NCI-H2107 (cell line): ENCODE measurements at places on chromosomes 3 and 15.

DNA sequence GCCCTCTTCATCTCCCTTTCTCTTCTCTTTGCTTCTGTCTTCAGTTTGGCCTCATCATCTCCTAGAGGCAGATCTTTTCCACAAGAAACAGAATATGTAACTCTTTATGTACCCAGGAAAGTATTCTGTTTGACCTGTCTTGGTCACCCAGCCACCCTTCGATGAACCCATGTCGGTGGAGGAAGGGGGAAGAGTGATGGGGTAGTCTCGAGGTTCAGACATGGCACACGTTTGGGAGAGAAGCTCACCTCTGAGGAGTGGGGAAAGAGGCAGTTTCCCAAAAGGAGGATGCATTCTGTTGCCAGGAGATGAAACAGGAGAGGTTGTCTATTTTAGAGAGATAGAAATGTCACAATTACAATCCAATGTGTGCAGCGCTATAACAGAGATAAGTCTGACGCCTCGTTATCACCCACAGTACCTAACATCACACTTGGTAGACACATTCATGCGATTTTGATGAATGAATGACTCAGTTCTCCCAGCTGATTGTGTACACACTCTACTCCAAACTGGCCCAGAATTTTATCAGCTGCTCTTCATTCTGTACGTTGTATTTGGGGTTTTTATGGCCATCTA, 722 bp upstream of the CCDC50 start:
- no peak for DNase-seq

GRCh38 chr15:62541250-62541649, 376.2 kb upstream of the C2CD4B start:
- no peak for DNase-seq

GRCh38 chr15:80118956-80119355, 33.8 kb upstream of the FAH start:
- DNase-seq, result no peak

DNA sequence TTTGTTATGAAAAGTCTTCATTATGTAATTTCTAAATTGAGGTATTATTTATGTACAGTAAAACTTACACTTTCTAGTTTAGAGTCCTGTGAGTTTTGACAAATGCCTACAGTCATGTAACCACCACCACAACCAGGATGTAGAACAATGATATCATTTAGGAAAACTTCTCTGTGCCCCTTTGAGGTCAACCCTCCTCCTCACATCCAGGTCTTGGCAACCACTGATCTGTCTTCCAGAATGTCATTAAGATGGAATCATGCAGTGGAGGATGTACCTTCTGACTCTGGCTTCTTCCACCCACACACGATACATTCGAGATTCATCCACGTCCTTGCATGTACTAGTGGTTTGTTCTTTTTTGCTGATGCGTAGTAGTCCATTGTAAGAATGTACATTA, 23.2 kb downstream of the MINAR1 start:
- no peak for DNase-seq

- DNase-seq, result no peak
These were observed 6.5 kb downstream of the SQOR start for GRCh38 chr15:45641374-45641781.

DNA sequence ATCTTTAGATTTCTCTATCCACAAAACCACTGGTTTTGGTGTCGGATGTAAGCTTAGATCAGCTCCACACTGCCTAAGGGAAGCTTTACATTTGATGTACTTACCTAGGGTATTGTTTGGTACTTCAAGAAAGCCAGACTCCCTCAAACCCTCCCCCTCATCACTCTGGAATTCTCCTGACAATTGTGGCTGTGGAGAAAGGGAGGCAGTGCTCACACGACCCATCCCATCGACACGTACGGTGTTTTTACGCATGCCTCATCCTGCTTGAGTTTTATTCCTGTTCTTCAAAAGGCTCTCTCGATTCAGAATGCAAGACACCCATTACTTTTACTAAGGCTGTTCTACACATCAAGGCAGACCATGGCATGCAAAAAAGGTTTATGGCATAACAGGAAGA, 67.3 kb upstream of the ONECUT1 start:
- DNase-seq, result no peak

DNA sequence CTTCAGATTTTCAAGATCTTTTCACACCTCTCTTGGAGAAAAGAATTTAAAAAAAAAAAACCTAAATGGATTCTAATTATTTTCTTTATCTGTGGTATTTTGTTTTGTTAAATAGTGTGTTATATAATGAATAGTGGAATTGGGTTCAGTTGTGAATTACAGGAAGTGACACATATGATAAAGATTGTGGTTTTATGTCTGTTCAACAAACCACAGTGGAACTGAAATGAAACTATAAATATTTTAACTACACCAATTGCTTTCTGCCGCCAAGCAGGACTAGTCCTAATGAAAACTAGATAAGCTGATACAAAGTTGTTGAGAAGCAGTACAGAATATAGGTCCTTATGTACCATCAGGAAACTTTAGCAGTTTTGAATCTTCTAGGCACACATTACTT, 121.6 kb downstream of the UBE2E2 start:
- DNase-seq, result no peak

DNA sequence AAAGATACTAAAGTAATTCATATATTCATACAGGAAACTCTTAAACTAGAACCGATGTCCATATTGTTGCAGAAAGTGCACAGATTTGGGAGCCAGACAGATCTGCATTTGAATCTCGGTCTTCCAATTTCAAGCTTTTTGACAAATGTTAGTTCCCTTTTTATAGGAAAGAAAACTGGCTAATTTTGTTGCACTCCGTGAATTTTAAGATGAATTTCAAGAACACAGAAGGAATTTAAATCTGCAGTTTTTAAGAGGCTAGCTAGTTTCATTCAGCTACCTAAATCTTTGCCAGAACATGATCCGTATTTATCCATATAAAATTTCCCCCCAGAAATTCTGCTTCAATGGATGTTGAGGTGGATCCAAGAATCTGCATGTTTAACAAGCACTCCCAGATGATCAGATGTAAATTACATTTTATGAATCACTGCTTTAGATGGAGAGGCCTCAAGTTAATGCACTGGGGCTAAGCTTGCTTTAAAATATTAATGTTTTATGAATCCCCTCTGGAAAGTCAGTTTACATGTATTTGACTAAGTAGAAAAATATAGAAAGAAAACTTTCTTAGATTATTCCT, 1296.3 kb upstream of the CADM2 start:
- DNase-seq, result no peak

GRCh38 chr3:32844322-32844654, 26.5 kb downstream of the TRIM71 start:
- no peak for DNase-seq

- no peak for DNase-seq
These were observed 80.4 kb upstream of the MEF2A start for GRCh38 chr15:99485153-99485961.

DNA sequence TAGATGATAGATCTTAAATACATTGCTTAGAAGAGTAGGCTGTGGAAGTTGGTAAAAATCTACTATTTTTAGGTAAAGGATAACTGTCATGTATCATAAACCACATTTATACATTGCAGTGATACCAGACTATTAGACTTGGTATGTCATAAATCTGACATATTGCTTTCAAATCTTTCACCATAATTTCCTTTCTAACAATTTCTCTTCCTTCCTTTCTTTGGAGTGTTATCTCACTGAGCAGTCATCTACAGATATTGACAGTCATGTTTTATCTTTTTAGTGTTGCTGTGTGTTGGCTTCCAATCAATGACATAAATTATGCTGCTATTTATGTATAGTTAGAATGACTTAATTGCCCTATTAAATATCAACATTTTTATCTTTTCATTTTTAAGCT, 588.7 kb downstream of the TUSC7 start:
- DNase-seq, result no peak

GRCh38 chr3:163261618-163262017, 1765.0 kb downstream of the OTOL1 start:
- no peak for DNase-seq

DNA sequence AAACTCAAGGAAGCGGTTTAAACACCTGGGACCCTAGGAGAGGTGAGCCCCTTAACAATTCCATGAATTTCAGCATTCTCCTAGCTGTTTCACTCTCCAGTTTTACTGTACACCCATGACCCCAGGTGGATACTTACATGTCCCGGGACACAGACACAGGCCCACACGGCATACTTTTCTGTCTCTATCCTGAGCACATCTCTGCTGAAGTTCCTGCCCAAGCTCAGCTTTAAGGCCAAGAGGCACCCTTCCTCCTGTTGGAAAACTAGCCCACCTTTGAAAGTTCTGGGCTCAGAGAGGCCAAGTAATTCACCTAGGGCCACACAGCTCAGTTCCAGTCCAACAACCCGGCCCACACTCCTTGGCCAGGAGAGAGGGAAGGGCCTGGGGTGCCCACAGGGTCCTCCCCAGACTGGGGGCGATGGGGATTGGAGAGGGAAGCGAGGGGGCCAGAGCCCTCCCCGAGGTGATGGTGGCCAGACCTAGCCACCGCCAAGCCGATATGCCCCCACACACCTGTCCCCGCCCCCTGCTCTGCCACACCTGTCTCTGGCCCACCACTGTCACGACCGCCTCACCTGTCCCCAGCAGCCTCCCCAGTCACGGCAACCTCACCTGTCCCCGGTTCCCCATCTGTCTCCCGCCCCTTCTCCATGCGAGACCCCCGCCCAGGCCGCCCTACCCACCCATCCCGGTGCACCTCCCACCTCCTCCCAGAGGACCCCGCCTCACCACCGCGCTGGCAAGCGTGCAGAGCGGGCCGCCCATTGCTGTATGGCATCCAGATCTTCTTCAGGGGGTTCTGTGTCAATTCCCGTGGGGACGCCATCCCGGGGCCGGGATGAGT, 431 bp downstream of the PFKFB4 start:
- no peak for DNase-seq

DNA sequence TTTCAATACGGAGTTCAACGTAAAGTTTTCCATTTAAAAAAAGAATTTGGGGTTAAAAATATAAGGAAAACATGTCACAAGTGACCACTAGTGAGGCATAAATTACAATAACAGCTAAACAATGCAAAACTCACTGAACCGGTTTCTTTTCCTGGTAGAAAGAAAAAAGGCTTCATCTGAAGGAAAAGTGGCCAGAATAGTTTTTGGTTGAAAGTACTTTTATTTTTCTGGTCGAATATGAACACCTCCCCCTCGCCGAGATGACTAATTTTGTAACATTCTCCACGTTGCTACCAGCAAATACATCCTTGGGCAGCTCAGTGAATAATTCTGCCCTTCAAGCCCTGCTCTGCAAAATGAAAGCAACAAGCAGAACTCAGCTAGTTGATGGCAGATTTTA, 3.9 kb upstream of the SRGAP3 start:
- no peak for DNase-seq

DNA sequence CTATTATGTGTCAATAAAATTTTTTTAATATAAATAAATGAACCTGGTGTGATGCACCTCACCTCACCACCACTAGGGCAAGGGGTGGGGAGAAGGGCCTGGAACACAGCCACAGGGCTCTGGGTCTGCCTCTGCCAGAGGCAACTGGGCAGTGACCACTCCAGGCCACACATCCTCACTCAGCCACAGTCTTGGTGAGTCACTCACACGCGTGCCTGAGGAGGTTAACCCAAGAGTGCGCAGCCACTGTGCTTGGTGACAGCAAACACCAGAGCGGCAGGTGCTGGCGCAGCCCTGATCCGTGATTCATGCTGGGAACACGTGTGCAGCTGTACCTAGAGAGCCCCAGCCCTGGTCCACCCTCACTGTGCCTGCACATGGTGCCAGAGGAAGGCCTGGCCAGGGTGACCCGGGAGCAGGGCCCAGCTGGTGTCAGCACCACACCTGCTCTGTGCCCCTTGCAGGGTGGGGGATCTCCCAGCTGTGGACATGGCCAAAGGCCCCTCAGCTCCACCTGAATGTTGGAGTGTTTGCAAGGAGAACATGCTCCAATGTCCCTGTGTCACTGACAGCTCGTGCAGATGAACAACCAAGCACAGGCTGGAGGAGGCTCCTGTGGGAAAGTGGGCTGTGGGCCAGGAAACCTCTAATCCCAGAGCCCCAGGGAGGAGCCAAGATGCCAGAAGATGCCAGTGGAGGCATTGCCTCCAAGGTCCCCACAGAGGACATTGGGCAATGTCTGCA, 2.1 kb downstream of the SLC41A3 start:
- no peak for DNase-seq

DNA sequence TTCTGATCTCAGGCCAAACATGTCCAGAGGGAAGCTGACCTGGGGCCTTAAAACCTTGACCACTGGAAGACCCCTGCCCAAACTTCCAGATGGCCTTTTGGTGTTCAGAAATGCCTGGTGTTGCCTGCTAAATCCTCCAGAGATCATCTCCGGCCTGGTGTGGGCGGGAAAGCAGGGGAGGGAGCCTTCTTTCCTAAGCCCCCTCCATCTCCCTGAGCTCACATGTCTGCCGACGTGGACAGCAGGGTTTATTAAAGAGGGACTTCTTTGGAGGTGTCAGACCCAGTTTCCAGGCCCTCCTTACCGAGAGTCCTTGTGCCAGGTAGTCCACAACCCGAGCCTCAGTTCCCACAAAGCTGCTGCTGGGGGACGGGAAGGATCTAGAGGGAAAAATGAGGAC, 55.9 kb upstream of the SLC6A1 start:
- no peak for DNase-seq

DNA sequence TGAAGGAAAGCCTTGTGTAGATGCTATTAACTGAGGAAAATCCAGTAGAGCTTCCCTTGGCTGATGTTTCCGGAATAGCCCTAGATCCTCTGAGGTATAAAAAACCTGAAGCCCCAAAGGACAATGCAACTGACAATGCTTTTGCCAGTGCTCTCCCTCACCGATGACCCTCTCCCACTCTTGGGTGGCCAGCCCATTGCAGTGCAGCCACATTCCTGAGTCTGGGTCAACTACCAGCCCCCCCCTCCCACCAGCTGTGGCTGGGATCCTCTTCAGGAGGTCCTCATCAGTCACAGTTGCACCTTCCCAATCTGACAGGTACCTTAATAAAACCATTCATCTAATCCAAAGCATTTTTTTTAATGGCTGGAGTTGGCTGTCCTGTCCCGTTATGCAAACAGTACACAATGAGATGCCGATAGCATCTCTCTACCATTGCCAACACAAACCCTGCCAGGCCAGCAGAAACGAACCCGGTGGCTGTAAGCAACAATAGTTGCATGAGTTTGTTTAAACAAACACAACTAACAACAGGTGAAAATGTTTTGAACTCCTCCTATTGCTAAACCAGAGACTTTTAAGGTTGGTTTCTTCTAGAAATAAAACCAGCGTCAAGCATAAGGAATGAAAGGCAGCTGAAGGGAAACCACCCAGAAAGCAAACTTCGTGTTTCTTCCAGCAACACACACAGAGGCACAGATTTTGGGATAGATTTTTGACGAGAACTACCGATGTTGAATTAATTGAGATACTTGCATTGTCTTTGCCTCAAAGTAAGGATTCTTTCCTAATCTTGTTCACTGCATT, 128.3 kb upstream of the ARHGEF3 start:
- DNase-seq, result no peak

- no peak for DNase-seq
These were observed 30.4 kb downstream of the NFKBIZ start for GRCh38 chr3:101879623-101880284.
